ENCODE measurements at places on chromosomes 1 and 21.

DNA sequence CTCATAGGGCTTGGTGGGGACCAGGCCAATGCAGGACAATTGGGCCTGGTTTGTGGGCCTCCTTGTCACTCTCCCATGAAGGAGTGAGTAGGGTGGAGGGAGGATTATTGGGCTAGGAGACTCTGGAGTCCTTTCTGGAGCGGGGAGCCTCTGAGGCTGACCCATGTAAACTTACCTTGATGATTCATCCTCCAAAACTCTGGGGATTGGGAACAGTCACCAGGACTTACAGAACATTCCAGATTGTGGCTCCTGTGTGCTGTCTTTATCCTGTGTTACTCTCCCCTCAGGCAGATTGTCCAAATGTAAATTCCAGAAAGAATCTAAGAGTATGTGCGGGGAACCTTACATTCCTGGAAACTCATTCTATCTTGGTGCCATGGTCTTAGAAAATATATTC, 197.6 kb downstream of the CAMTA1 start:
- DNase-seq = no peak

- DNase-seq = peak; percentile 86
These were observed 52.7 kb upstream of the GRHL3 start for GRCh38 chr1:24266398-24266941.

GRCh38 chr1:204524986-204525385, 8.8 kb downstream of the MDM4 start:
- DNase-seq = no peak

GRCh38 chr1:198175423-198176170, 18.8 kb downstream of the NEK7 start:
- no peak for DNase-seq
